Neural crest cell (in vitro differentiated cells): ENCODE measurements at places on chromosomes 16 and 17. TPM values are rescaled to one million over a fixed set of nuclear protein-coding genes. Genes with fewer than 3 reads are reported as not detected.

Gene FA2H
- total RNA-seq, result not detected in 2 replicates

GRCh38 chr17:78305801-78306200, 54.1 kb downstream of the SOCS3 start:
- no peak for DNase-seq

Gene EFNB3
- 25.3 and 25.5 TPM in 2 replicates for total RNA-seq

DNA sequence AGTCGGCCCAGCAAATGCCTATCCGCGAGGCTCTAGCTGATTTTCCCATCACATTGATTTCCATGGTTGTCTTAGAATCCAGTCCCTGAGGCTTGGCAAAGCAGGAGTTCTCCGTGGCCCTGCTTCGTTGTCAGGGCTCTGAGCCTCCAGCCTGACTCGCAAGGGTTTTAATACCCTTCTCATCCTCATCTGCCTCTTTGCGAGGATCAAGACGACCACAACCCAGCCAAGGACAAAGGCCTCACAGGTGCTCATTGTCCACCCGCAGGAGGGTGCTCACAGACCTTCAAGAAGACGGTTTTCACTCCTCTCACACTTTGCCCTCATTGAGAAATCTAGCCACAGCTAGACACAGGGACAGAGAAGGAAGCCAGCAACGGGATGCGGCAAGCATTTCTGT, 610.8 kb downstream of the KCNJ18 start:
- no peak for DNase-seq

Gene SLC5A11
- not detected in 2 replicates for total RNA-seq

DNA sequence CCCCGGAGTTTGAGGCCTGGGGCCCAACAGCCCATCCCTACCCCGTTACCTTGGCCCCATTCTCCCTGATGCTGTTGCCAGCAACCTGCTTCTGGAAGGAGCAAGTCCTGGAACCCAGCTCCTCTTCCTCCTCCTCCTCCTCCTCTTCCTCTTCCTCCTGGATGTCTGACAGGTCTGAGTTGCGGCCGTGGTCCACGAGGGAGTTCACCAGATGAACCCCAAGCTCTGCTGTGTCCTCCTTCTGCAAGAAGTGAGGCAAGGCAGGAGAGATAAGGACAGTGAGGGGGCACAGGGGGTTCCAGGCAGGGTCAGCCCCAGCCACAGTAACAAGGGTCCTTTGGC, 18.7 kb downstream of the TSPOAP1 start:
- no peak for DNase-seq

Gene RNF157
- 50.4 and 54.0 TPM in 2 replicates for total RNA-seq

- no peak for DNase-seq
These were observed 1.4 kb downstream of the SRSF2 start for GRCh38 chr17:76735586-76736348.

GRCh38 chr16:58109330-58109729, 19.9 kb downstream of the CFAP20 start:
- no peak for DNase-seq

- DNase-seq, result no peak
These were observed 835 bp downstream of the FBXL16 start for GRCh38 chr16:704552-705380.
